ENCODE measurements at places on chromosomes 5 and 9.

GRCh38 chr5:158014372-158014771 lies 155.4 kb upstream of the CLINT1 start:
- DNase-seq: no peak

- DNase-seq: no peak
Measured at GRCh38 chr5:154234551-154234950, 44.0 kb downstream of the GALNT10 start.

DNA sequence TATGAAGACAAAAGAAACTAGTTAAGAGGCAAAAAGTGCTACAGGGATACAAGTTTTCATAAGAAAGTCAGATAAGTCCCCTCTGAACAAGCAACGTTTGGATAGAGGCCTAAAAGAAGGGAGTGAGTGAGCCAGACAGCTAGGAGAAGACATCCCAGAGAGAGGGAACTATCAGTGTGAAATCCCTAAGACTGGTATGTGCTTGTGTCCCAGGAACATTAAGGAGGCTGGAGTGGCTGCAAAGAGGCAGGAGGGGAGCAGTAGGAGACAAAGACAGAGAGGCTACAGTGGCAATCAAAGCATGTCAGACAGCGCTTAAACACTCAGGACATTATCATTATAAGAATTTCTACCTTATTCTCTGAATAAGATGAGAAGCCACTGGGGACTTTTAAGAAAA lies 139.1 kb upstream of the STK32A start:
- no peak for DNase-seq

DNA sequence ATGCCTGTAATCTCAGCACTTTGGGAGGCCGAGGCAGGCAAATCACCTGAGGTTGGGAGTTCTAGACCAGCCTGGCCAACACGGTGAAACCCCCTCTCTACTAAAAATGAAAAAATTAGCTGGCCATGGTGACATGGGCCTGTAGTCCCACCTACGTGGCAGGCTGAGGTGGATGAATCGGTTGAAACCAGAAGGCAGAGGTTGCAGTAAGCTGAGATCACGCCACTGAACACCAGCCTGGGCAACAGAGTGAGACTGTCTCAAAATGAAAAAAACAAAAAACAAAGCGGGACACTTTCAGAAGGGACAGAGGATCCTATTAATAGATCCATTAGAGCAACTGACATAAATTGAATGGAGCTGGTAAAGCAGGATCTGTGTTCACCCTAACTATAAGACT lies 89.6 kb upstream of the SGCD start:
- no peak for DNase-seq

GRCh38 chr5:75720882-75721281 lies 3.6 kb upstream of the POC5 start:
- no peak for DNase-seq
